ENCODE measurements at places on chromosomes 13 and 19. TPM values are rescaled to one million over a fixed set of nuclear protein-coding genes. Genes with fewer than 3 reads are reported as not detected.

Gene C13orf42
- not detected for total RNA-seq

Gene ADGRE2
- 2.8 TPM for total RNA-seq

Gene FUT2
- total RNA-seq, result 0.40 TPM

Gene P2RY11
- 19.0 TPM for total RNA-seq

Gene LAIR2
- total RNA-seq, result not detected

Gene PLIN5
- total RNA-seq, result 7.5 TPM

Gene LAIR1
- total RNA-seq, result 27.4 TPM

Gene PNMA8A
- total RNA-seq, result 8.4 TPM

Gene DACH1
- 42.3 TPM for total RNA-seq

Gene OR10H1
- total RNA-seq, result not detected

- no peak overlapping the region for H3K27ac ChIP-seq
- DNase-seq, result no peak
- H3K4me1 ChIP-seq, result peaks cover 16% of the 10 kb centered on the region
- no peak overlapping the region for H3K4me3 ChIP-seq
- H3K27me3 ChIP-seq, result no peaks in the 10 kb centered on the region
- no peaks in the 10 kb centered on the region for H3K36me3 ChIP-seq
These were observed 426.6 kb downstream of the NDFIP2 start for GRCh38 chr13:79907527-79907926.

DNA sequence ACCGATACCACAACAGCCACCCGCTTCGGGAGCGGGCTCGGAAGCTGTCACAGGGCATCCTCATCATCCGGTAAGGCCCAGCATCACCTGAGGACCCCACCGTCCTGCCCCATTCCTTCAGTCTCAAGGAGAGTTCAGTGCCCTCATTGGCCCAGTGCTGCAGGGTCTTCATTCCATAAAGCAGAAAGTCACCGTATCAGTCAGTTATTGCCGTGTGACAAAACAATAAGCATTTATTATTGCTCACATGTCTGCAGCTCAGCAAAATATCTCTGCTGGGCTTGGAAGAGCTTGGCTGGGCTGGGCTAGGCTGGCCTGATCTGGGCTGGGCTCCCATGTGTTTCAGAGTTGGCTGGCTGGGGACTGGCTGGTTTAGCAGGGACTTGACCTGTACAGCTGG, 8.1 kb upstream of the MRI1 start:
- DNase-seq, result no peak
- H3K27ac ChIP-seq, result no peak overlapping the region
- H3K36me3 ChIP-seq, result peaks cover 70% of the 10 kb centered on the region
- no peaks in the 10 kb centered on the region for H3K4me1 ChIP-seq
- H3K4me3 ChIP-seq, result no peak overlapping the region

DNA sequence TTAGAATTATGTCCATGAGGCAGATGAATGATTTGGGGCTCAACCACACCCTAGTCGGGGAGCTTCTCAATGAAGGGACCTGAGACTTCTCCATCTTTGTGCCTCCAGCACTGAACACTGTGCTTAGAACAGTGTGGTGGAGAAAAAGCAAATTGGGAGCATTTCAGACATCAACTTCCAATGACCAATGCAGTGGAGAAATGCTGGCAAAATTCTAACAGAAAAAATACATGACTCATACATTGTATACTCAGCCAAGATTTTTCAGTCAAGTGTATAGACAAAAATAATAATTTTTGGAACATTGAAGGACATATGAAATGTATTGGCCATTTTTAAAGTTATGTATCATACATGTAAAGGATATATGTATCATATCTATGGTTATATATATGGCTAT, 134.7 kb downstream of the FGF14 start:
- no peak for DNase-seq
- no peaks in the 10 kb centered on the region for H3K4me1 ChIP-seq
- H3K27me3 ChIP-seq, result no peaks in the 10 kb centered on the region
- H3K27ac ChIP-seq, result no peak overlapping the region

- no peaks in the 10 kb centered on the region for H3K4me1 ChIP-seq
- H3K4me3 ChIP-seq, result no peak overlapping the region
- no peak for DNase-seq
- no peaks in the 10 kb centered on the region for H3K36me3 ChIP-seq
- no peaks in the 10 kb centered on the region for H3K27me3 ChIP-seq
These were observed 291.2 kb downstream of the DCT start for GRCh38 chr13:94188201-94188854.

- H3K27ac ChIP-seq, result no peak overlapping the region
- H3K27me3 ChIP-seq, result no peaks in the 10 kb centered on the region
- H3K36me3 ChIP-seq, result peaks cover 15% of the 10 kb centered on the region
These were observed 39.3 kb downstream of the TM9SF2 start for GRCh38 chr13:99540530-99540929.

DNA sequence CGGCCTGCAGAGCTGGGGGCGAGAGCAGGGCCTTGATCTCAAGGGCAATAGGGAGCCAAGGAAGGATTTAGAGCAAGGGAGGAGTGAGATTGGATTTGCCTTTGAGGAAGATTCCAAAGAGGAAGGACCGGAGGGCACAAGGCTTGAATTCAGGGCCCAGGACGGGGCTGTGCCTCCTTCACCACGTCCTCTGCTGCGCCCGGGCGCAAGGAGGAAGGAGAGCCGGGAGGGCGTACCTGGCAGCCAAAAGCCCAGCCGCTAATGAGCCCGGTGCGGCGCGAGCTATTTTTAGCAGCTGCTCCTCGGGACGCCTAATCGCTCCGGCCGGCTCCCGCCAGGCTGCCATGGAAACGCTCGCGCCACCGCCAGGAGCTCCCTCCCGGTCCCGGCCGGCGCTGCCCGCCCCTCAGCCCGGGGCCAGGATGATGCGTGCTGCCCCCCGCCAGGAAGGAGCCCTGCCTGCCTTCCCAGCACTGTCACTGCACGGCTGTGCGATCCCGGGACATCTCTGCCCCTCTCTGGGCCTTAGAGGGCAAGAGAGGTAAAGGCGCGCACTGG, 31.3 kb downstream of the TINCR start:
- H3K4me3 ChIP-seq, result no peak overlapping the region
- H3K27ac ChIP-seq, result no peak overlapping the region
- DNase-seq, result peak; percentile 81
- H3K36me3 ChIP-seq, result no peaks in the 10 kb centered on the region
- peaks cover 2% of the 10 kb centered on the region for H3K27me3 ChIP-seq
- no peaks in the 10 kb centered on the region for H3K4me1 ChIP-seq

DNA sequence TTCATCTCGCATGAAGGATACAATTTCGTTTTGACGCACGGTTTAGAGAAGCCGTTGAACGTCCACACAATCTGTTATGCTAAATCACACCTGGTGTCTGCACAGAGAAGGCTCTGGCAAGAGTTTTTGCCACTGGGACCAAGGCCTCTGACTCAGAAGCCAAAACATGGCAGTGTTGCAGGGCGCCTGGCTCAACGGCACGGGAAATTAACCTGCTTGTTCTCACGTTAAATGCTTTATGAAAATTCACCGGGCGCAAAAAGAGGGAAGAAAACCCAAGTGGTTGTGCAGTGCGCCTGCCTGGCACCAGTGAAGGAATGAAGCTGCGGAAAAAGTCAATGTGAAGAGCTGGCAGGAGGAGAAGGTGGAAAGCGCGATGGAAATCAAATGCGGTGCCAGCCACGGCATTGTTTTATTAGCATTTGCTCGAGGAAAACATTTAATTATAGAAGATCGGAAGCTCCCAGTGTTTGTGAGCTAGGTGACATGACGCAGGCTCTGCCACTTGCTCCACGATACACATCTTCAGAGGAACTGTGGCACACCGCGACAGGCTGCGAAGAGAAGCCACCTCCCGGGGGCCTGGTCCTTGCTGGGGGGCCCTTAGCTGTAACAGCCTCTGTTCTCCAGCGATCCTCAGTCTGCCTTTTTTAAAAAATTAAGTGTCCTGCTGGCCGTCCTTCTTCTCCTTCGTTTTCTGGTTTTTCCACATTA, 126.2 kb downstream of the ZIC5 start:
- no peak overlapping the region for H3K27ac ChIP-seq
- no peak for DNase-seq
- H3K27me3 ChIP-seq, result no peaks in the 10 kb centered on the region
- no peak overlapping the region for H3K4me3 ChIP-seq

DNA sequence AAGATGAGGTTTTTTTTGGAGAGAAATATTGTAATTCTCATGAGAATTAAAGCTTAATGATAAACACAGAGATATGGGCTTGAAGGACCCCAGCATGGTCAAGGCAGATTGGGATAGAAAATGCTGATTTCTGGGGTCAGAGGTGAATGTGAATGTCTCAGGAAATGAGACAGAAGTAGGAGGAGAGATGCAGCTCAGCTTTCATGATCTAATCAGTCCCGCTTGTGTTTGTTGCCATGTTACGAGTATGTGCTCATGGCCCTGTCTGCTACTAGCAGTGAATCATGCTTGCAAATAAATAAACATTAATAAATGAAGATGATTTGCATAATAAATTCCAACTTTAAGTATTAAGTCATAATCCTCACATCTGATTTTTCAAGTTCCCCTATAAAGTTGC, 23.0 kb upstream of the NDFIP2 start:
- no peaks in the 10 kb centered on the region for H3K36me3 ChIP-seq
- H3K4me1 ChIP-seq, result no peaks in the 10 kb centered on the region
- no peak for DNase-seq
- no peak overlapping the region for H3K27ac ChIP-seq

GRCh38 chr19:45217193-45217956, 27.8 kb downstream of the EXOC3L2 start:
- H3K27me3 ChIP-seq, result peaks cover 16% of the 10 kb centered on the region
- no peak overlapping the region for H3K27ac ChIP-seq
- peak; percentile 25 for DNase-seq
- no peak overlapping the region for H3K4me3 ChIP-seq
- H3K36me3 ChIP-seq, result no peaks in the 10 kb centered on the region
- peaks cover 8% of the 10 kb centered on the region for H3K4me1 ChIP-seq

GRCh38 chr13:42950181-42950580, 41.9 kb downstream of the EPSTI1 start:
- no peak overlapping the region for H3K27ac ChIP-seq
- no peaks in the 10 kb centered on the region for H3K27me3 ChIP-seq
- DNase-seq, result no peak
- H3K4me1 ChIP-seq, result no peaks in the 10 kb centered on the region
- H3K36me3 ChIP-seq, result peaks cover 7% of the 10 kb centered on the region
- H3K4me3 ChIP-seq, result no peak overlapping the region

GRCh38 chr13:32205431-32206096, 109.6 kb downstream of the ZAR1L start:
- no peak overlapping the region for H3K27ac ChIP-seq
- DNase-seq, result peak; percentile 80
- no peaks in the 10 kb centered on the region for H3K36me3 ChIP-seq

GRCh38 chr13:20715330-20715712, 11.8 kb downstream of the IL17D start:
- no peak overlapping the region for H3K4me3 ChIP-seq
- no peak for DNase-seq
- no peaks in the 10 kb centered on the region for H3K27me3 ChIP-seq
- H3K27ac ChIP-seq, result no peak overlapping the region
- H3K4me1 ChIP-seq, result peaks cover 9% of the 10 kb centered on the region
- H3K36me3 ChIP-seq, result no peaks in the 10 kb centered on the region

DNA sequence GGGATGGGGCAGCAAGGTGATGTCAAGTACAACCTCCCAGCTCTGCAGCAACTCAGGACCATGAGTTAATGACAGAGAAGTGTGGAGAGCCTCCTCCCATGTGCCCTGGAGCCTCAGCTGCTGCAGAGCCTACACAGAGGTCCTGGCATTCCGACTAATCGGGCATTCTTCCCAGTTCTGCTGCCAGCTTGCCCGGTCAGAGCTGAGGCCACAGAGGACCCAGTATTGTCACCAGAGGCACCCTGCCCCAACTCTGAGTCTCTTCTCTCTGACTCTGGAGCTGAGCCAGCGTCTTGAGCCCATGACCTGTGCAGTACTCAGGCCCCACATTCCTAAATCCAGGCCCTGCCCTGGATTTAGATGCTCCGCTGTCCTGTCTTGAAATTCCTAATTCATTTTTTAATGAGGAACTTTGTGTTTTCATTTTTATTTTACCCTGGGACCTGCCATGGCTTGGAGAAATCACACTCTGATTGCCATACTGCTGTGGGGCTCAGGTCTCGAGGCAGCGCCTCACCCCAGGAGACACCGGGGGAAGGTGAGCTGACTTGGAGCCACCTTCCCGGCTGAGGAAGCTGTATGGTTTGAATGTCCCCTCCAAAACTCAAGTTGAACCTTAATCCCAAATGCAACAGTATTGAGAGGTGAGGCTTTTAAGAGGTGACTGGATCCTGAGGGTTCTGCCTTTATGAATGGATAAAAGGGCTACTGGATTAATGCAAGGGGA, 144.9 kb upstream of the ZNF507 start:
- H3K4me3 ChIP-seq, result no peak overlapping the region
- H3K4me1 ChIP-seq, result no peaks in the 10 kb centered on the region
- H3K27me3 ChIP-seq, result no peaks in the 10 kb centered on the region
- no peak overlapping the region for H3K27ac ChIP-seq

All from lung (tissue), 17 donors.